T-helper 9 cell (primary cell): ENCODE measurements at places on chromosomes 6 and 20.

DNA sequence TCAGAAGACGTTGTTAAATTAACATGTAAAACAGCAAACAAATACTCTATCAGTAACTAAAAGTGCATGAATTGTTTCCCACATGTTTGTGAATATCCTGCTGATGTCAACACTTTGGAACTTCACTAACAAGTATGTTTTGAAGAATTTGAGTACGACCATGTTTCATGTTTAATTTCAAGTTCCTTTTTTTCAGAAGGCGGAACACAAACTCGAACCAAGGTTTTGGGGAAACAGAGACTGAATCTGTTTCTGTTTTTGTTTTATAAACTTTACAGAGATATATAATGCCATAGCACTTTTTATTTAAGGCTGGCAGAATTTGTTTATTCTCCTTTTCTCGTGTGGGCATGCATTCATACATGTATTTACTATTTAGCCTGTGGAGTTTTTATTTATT, 509.3 kb upstream of the CITED2 start:
- DNase-seq = no peak

DNA sequence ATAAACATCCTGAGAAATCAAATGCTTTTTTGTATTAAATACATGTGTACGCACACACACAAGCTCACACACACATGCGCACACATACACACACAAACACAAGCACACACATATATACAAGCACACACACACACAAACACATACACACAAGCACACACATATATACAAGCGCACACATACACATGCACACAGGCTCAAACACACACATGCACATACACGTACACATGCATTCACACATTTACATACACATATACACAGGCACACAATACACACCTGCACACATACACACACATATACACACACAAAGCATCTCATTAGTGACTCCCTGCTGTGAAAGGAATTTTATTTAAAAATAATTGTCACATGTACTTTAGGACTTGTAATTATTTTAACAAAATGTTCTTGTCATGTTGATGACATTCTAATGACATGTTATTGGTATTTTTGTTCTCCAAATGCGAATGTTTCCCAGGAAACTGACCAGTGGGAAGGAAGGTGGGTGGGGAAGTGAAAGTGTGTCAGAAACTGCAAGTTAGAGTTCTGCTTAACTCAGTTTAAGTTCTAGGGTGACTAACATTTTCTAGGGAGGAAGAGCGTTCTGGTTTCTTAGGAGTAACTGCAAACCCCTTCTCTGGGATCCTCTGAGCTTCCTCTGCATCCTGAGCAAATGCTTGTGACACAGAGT, 113.9 kb upstream of the ZNF217 start:
- no peak for DNase-seq

DNA sequence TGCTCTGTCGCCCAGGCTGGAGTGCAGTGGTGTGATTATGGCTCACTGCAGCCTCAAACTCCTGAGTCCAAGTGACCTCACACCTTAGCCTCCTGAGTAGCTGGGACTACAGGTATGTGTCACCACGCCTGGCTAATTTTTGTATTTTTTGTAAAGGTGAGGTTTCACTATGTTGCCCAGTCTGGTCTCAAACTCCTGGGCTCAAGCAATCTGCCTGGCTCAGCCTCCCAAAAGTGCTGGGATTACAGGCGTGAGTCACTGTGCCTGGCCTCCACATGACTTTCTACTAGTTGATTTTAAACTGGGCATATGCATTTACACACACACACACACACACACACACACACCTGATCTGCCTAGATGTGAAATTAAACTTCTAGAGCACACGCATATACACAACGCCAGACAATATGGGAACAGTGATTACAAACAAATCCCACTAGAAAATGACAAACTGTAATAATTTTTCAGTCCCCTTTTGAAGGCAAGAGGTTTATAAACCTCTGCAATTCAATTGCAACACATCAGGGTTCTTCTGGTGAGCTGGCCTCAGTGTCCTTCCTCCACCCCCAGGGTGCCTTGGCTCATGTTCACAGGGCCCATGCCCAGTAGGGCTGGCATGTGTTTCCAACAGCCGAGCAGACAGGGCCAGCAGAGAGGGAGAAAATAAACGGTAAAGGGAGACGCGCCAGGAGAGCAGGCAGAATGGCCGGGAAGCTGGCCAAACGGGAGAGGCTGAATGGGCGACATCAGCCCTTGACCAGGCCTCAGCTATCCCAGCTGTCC, 31.2 kb downstream of the PARD6B start:
- DNase-seq = no peak

DNA sequence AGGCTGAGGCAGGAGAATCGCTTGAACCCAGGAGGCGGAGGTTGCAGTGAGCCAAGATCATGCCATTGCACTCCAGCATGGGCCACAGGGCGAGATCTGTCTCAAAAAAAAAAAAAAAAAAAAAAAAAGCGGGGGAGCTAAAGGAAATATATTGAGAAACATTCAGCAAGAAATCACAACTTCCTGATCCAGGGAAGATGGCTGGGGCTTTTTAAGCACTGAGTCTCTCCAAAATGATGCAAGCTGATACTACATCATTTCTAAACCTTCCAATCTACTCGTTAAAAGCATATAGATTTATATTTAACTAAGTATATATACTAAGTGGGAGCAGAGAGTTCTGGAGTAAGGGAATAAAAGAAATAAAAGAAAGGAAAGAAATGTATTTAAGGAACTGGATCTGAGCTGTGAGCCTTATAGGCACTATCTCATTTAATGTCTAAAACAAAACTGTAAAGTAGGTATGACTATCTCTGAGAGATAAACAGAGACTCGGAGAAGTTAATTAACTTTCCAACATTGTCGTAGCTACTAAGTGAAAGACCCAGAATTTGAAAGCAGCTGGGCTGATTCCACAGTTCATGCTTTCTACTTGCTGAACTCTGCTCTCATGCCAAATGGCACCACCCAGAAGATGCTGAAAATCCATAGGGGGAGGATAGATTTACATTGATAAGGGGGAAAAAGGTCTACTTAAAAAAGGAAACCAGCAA, 215.0 kb upstream of the MARCKS start:
- no peak for DNase-seq

- DNase-seq = no peak
Measured at GRCh38 chr20:17129089-17129488, 97.8 kb upstream of the PCSK2 start.

DNA sequence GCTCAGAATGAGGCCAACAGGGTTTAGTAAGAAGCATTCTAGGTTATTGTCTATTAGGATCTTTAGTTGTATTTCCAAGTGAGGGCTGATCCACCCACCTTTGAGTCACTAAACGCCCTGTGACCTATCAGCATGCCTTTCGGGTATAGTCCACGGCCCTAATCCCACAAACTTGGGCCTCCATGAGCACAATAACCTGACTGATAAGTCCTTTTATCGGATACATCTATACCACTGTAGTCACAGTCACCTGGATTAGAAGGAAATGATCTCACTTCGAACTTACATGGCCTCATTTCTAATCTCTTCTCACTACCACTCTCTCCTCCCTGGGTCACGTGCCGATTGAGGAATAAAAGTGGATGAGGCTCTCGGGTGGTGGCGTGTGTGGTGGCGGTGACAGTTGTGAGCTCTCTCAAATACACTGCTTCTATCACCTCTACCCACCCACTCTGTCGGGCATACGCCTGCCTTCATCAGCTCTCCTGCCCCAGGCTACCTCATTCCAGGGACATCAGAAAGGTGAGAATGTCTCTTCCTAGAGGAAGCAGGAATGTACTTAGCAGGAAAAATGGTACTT, 65.2 kb downstream of the TRAM2 start:
- no peak for DNase-seq

GRCh38 chr20:46572153-46572552, 21.7 kb upstream of the OCSTAMP start:
- DNase-seq = no peak

GRCh38 chr20:44020406-44021148, 105.9 kb downstream of the TOX2 start:
- no peak for DNase-seq

DNA sequence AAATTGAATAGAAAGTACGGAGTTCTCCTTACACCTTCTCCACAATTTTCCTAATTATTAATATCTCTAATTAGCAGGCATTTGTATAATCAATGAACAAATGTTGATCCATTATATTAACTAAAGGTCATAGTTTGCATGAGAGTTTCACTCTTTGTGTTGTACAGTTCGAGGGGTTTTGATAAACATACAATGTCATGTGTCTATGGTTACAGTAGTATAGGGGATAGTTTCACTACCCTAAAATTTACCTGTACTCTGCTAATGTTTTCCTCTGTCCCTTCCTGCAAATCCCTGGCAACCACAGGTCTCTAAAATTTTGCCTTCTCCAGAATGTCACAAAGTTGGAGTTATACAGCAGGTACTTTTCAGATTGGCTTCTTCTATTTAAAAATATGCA, 1199.8 kb upstream of the GJE1 start:
- DNase-seq = no peak

GRCh38 chr6:16438718-16439591, 200.6 kb downstream of the GMPR start:
- DNase-seq = no peak

DNA sequence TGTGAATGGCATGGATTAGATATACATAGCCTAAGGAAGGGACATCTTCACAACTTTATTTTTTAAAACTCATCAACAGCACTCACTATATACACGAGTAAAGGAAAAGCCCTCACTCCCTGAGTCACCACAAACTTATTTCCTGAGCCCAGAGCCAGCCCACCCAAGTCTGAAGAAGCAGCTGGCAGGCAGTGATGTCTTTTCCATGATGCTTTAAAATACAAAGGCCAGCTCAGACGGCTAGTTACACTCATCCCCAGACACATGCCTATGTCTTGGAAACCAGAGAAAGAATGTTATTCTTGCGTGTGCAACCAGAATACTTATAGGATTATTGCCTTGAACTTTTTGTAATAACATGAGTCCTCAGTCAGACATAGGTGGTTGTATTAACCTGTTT, 114.4 kb downstream of the ADGRG6 start:
- DNase-seq = no peak

DNA sequence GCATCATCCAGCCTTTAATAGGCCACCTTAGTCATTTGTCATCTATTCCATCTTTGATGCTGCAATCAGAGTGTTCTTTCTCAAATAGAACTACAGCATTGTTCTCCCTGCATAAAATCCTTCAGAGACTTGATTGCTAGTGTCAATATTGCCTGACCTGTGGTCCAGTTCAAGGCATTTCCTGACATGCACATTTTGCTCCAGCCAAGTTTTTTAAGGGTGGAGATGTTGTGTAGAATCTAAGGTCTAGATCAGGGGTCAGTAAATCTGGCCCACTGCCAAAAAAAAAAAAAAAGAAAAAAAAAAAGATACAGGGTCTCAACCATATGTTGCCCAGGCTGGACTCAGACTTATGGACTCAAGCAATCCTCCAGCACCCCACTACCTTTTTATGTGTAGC, 354.4 kb downstream of the FRK start:
- DNase-seq = no peak

DNA sequence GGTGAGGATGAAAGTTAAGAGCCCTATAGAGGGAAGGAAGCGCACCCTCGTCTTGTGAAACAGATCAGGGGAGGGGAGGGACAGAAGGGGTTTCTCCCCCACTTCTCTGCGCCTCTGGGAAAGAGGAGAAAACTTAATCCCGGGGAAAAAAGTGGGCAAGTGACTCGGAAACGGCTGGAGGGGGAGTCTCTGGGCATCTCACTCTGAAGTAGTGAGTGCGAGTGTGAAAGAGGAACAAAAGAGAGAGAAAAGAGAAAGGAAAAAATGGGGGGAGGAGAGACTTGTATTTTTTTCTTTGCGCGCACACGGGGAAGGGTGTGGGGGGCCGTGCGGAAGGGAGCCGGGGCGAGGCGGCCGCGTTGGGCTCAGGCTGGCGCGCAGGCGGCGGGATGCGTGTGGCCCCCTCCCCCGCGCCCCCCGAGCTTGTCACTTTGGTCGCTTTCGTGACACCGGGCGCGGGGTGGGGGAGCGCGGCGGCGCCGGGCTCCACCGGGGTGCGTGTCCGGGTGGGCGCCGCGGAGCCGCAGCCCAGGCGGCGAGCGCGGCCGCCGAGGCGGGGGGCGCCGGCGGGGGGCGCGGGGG, 454 bp downstream of the L3MBTL3 start:
- DNase-seq = peak; percentile 26

- DNase-seq = no peak
Measured at GRCh38 chr20:49964964-49965780, 17.6 kb upstream of the SNAI1 start.

DNA sequence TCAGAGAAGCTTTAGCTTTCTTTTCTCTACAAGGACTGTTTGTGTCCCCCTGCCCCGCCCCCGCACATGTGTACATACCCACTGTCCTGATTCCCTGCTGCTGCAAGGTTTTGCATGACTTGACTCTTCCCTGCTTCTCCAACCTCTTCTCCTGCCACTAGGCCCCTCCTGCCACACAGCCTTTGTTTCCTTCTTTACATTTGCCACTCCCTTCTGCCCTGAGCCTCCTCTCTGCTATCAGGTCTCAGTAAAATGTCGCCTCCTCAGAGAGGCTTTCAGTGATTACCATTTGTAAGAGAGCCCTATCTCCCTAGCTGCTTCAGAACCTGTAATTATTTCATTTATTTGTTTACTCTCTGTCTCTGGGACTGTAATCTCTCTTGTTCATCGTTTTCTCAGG, 56.4 kb upstream of the VSTM2L start:
- no peak for DNase-seq

- DNase-seq = no peak
Measured at GRCh38 chr6:117933471-117933870, 26.4 kb downstream of the SLC35F1 start.

DNA sequence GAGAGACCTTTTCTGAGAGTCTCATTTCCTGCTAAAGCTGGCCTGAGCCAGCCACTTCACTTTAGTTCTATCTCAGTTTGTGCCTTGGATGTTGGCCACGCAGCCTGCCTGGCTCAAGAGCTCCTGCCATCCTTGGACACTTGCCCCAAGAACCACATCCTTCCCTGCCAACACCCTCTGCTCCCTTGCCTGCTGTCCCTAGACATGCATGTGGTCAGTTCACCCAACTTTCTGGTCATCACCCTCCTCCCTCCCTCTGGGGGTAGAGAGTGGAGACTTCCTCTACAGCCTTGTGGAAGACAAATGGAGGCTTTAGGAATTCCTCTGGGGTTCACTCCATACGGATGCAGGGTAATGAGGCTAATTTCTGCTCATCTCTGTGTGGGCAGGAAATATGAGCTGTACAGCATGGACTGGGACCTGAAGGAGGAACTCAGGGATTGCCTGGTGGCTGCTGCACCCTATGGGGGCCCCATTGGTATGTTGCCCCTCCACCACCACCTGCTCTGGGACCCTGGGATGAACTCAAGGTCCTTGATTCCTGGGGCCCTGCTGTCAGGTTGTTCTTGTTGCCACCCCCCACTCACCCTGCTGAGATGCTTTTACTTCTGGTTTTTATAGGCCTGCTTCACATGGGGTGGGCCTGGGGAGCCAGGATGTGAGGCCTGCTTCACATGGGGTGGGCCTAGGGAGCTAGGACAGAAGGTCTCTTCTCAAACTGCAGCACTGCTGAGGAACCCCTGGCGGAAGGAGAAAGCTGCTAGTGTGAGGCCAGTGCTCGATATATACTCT, 13.8 kb upstream of the PTPRA start:
- DNase-seq = no peak

- no peak for DNase-seq
Measured at GRCh38 chr20:45826381-45827019, 612 bp downstream of the TNNC2 start.
